T1000 (cell line): ENCODE measurements at places on chromosomes 12 and 14.

DNA sequence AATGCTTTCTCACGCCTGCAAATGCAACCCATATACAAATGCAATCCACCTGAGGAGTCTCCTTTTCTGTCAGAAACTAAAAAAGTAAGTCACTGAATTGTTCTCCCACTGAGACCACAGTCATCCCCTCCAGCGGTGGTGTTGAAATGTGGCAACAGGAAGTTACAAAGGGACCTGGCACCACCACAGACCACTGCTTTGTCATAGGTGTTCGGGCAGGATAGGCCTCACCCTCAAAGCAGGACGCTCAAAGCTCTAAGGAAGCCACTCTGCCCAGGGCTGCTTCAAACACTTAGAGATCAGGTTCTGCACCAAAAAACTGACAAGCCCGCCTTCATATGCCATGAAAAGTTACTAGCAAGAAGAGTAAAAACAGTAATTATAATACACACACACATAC is 11.3 kb downstream of the PHLDA1 start:
- DNase-seq = peak; percentile 67

DNA sequence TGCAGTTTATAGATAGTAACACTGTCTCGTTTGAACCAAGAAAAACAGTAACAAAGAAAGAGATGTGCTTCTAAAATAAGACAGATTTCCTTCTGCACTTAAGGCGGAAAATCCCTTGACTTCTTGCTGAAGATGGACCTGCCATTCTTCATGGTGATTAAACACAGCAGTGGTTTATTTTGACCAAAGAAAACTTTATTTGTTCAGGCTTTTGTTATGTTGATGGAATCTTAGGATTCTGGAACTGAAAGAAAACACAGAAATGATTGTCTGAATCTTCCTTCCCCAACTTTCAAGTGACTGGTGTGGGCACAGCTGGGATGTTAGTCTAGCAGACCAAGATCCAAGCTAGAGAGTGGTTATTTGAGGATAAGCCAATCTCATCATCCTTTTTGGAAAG is 72.2 kb downstream of the DACT1 start:
- no peak for DNase-seq

DNA sequence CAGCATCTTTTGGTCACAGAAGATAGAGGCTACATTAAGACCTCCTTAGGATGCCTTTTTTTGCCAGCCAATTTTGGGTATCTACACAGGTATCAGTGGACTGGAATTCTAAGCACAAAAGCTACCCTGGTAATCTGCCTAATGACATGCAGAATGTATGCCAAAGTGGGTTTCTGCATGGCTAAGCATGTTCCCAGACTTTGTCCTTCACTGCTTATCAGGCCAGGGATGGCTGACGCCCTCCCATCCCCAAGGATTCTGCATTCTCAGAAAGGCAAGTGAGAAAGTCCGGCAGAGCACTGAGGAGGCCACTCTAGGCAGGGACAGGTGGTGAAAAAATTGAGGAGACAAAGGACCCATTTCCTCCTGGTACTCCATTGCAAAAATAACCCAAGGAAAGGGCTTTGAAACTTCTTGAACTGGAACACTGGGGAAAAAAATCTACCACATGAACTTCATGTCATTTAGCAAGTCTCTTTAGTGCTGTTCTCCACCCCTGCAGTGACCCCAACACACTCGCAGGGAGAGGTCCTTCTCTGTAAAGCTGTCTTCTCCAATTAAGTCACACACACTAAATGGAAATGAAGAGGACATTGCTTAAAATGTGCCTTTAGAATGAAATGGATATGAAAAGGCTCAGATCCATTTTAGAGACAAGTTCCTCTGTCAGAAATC is 91.7 kb upstream of the MAX start:
- DNase-seq = no peak

GRCh38 chr14:103737432-103738045 is 21.9 kb downstream of the ZFYVE21 start:
- DNase-seq = no peak

DNA sequence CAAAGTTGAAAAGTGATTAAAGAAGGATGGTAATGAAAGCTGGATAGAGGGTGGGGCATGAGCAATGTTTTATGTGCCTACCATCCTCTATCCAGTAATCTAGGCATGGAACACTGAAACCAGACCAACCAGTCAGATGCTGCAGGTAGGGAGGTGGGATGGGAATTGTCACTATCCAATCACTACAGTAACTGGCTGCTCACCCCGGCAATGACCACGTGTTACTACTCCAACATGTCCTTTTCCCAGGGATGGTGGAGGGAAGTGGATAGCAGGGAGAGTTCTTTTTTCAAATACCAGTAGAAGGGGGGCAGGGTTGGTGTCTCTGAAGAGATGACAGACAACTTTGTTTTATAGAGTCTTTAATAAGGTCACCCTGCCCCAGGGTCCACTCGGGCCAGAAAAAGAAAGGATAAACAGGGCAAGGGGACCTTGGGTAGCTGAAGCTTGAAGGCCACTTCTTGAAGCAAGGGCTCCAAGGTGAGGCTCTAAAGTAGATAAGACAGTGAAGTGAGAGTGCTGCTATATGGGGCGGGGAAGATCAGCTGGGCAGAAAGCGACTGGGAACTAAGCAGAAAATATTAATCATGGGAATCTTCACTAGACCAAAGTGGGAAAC is 14.7 kb upstream of the CDH24 start:
- no peak for DNase-seq

GRCh38 chr12:128444598-128444997 is 177.6 kb downstream of the TMEM132C start:
- no peak for DNase-seq

DNA sequence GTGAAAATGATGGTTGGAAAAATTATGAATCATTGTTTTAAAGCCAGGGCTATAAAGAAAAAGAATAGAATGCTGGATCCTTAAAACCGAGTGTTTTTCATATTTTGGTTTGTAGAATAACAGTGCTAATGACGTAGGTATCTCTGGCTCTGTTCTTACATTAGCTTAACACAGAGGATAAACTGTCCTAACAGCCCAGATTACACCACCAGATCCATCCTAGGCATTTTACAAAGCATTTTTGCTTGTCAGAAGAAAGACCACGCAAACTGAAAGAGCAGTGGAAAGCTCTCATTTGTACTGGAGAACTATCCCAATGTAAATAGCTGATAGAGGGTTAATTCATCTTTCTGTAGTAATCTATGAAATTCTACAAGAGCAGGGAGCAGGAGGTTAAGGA is 13.6 kb downstream of the IFT81 start:
- no peak for DNase-seq

DNA sequence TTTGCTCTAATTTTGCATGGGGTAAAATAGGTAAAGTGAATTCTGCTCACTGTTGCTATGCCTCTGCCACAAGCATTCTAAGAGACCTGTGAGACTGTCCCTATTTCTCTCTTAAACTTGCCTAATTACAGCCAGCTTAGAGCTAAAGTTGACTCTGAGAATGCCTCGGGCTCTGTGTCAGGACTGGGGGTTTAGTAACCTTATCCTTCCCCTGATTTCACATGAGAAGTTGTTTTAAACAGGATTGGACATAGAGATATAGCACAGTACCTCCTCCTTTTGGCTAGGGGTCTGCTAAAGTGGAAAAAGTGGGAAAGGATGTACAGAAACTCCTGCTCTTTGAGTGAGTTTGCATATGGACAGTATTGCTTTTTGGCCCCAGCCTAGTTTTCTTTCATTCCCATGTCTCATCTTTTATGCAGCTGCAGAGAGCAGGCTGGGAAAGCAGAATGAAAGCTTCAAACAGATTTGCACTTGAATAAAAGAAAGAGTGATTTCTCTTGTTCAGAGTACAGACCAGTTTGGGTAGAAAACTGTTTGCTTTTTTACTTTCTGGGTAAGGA is 122.0 kb downstream of the RAD51B start:
- no peak for DNase-seq

DNA sequence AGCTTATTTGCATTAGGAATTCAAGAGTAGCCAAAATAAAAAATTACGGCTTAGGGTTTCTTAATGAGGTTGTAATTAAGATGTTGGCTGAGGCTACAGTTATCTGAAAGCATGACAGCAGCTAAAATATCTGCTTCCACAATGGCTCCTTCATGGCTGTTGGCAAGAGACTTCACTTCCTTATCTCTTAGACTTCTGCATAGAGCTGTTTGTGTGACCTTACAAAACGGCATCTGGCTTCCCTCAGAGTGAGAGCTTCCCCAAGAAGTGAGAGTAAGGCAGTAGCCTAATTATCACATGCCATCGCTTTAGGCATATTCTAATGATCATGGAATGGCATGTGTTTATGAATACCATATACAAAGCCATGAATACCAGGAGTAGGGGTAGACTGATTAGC is 57.6 kb downstream of the CCDC59 start:
- DNase-seq = no peak

DNA sequence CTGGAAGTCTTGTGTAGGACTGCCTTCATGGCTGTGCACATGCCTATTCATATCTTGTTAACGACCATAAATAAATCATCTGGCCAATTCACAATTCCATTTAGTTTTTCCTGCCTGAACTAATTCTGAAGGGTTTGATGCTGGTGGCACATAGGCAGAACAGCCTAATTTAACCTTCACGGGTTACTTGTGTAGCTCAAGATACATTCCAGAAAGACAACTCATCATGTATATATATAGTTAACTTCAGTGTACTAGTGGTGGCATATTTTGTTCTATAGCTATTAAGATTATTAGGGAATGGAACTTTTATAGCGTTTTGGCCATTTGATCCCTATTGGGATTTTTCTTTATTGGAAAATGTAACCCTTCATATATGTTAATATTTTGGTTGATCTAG is 31.4 kb downstream of the CFAP54 start:
- no peak for DNase-seq

- DNase-seq = no peak
Observed at GRCh38 chr14:51552768-51553404, 98.8 kb upstream of the FRMD6 start.

DNA sequence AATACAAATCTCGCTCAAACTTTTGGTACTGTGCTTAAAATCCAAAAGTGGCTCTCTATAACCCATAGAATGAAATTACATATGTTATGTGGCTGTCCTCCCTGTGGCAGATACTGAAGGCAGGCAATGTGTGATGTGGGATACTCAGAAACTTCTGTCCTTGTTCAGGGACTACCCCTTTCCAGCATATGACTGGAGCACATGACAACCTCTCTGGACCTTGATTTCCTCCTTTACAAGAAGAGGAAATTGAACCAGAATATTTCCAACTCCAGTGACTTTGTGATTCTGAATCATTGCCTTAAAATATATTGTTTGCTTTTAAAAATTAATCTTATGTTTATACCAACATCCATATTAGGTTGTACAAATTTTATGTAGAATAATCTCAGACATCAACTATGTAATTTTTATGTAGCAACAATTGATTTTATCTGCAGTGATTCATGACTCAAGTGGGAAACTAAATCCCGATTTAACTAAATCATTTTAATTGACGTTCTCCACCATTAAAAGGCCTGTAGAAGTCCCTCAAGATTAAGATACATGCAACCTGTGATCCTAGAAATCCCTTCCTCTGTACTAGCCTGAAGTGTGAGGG is 162.4 kb downstream of the AKAP6 start:
- no peak for DNase-seq

DNA sequence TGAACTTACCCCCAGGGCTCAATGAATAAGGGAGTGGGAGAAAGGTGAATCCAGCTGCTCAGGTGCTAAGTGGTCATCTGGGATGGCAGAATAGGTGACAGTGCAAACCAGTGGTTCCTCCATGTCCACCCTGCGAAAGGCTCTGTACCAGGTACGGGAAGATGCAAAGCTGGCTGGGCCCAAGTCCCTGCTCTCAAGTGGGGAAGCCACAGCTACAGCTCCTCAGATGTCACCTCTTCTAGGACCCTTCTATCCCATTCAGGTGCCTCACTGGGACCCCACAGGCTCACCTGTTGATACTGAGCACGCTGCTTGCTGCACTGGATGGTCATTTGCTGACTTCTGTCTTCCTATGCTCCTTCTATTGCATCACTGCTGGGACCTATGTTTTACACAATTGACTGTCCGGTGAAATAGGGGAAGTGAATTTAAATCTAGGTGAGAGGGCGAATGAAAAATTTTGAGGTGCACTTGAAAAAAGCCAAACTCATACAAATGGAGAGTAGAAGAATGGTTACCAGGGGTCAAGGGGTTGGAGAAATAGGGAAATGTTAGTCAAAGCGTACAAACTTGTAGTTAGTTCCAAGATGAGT is 20.3 kb upstream of the PPP4R4 start:
- DNase-seq = no peak

GRCh38 chr14:80354860-80355581 is 143.7 kb upstream of the DIO2 start:
- DNase-seq = no peak

- DNase-seq = no peak
Observed at GRCh38 chr14:98949051-98949450, 322.9 kb downstream of the BCL11B start.

- no peak for DNase-seq
Observed at GRCh38 chr12:102659200-102659911, 179.0 kb upstream of the IGF1 start.

DNA sequence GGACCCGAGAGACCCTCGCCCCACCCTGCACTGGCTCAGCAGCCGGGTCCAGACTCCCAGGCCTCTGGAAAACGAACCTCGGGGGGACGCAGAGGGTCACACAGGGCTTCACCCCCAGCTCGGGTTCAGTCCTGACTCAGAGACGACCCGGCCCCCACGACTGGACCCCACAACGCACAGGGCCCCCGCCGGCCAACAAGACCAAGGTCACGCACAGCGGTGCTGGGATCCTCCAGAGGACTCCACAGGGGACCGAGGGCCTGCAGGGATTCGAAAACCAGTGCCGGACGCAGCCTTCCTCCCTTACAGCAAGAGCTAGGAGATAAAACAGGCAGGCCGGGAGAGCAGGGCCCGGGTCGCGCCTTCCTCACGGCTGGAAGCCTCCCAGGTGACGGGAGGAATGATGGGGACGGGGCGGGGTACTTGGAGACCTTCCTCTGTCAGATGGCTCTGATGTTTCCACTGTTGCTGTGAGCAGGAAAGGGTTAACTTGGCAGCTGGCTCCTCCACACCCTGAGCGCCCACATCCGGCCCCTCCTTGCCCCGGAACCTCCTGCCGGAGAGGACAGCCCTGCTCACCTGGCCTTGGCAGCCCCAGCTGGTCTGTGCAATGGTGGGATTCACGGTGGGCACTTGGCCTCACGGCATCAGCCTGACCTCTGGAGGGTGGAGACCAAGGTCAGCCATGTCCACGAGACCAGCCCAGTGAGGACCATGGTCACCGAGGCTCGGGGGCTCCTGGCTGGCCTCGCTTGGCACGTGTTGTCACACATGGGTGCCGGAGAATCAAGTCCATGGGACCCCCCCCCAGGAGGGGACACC is 46.2 kb downstream of the GALNT9 start:
- DNase-seq = no peak

DNA sequence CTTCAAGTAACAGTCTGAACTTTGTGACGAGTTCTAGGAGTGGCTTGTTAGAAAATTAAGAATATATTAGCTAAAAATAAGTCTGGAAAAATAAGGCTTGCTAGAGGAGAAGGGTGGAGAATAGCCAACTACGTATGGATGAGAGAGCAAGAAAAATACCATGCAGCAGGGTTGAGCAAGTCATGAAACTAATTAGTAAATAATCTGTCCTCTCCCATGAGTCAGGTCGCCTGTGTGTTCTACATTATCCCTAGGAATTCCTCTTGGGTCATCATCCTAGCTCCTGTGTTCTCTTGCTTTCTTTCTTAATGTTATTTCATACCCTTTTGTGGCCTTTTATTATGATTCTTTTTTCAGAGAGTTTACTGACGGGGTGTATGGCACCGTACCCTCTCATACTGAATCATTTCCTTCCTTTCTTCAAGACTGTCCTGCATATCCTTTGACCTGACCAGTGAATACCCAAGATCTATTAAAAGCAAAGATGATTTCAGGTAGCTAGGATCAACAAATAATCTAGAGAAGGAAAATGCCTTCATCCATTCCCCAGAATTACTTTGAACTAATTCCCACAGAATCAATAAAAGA is 177.2 kb upstream of the NPAS3 start:
- DNase-seq = no peak
